ENCODE measurements at places on chromosomes 4 and X. TPM values are rescaled to one million over a fixed set of nuclear protein-coding genes. Genes with fewer than 3 reads are reported as not detected.

DNA sequence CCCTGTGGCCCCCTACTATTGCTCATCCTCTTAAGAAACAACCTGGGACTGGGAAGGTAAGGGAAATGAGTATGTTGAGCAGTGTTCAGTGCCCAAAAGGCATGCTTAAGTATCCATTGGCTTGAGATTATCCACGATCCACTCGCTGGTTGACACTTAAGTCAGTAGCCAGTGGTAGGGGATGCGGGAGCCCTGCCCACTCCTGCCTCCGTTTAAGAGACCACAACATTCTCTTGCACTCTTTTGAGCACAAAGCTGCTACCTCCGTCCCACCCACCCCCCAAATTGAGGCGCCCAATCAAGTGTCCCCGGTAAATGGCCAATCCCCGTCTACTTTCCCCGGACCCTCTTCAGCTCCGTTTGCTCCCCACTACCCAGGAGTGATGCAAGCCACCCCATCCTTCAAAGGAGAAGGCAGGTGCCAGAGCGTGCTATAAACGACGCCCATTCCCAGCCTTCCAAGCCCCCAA is 25.0 kb downstream of the UTP14A start:
- no peak for DNase-seq

GRCh38 chr4:156503119-156503518 is 468.5 kb downstream of the PDGFC start:
- no peak for DNase-seq

DNA sequence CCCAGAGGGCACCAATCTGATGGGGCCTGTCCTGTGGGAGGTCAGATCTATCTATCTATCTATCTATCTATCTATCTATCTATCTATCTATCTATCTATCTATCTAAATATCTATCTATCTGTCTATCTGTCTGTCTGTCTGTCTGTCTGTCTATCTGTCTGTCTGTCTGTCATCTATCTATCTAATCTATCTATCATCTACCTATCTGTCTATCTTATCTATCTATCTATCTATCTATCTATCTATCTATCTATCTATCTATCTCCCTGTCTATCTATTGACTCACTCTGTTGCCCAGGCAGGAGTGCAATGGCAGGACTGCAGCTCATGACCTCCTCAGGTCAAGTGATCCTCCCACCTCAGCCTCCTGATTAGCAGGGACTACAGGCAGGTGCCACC is 155.7 kb upstream of the STX18 start:
- no peak for DNase-seq

DNA sequence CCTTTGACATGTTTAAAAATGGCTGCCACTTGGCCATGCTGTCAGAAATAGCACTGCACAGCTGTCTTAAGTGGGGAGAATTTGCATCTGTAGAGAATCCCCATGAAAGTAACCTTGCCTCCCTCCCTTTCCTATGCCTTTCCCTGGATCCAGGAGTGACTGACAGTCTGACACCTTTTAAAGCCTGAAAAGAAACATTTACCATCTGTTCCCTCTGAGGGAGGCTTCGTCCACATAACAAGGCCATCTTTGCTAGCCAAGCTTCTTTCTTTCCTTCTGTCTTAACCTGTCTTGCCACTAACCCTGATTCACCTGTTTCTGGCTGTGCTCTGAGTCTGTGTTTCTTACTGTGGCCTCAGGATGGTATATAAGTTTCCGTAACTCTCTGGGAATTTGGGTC is 21.3 kb upstream of the AADAT start:
- DNase-seq = peak; percentile 53

The SPACA5 gene
- total RNA-seq = not detected

The CENPVL3 gene
- total RNA-seq = not detected

The HMGB3 gene
- total RNA-seq = 2.5 TPM

DNA sequence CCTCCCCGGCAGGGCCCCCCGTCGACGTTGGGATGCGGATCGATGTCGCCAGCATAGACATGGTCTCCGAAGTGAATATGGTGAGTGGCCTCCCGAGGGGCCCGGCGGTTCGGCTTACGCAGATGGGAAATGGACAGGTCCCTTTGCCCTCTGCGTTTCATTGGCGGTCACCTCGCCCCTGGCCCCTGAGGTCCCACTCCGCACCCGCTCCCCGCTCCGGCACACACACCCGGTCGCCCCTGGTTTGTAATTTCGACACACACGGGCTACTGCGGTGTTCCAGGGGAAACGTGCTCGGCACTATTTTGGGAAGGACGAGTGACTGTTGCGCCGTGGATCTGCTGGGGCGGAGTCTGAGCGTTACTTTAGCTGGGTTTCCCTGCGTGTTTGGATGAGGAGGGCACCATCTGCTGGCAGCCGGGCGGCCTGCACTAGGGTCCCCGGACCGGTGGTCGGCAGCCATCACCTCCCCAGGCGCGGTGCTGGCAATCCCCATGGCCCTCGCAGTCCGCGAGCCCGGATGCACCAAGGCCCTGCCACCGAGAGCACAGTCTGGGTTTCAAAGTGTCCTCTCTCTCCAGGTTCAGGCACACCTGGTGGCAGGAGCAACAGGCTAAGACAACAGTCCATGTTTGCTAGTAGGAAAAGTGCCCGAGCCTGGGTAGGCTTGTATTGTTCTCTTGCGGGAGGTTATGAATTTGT is 1.2 kb downstream of the GABRB1 start:
- no peak for DNase-seq

GRCh38 chr4:61094854-61095598 is 105.1 kb upstream of the ADGRL3 start:
- no peak for DNase-seq

The SPANXD gene
- total RNA-seq = not detected

DNA sequence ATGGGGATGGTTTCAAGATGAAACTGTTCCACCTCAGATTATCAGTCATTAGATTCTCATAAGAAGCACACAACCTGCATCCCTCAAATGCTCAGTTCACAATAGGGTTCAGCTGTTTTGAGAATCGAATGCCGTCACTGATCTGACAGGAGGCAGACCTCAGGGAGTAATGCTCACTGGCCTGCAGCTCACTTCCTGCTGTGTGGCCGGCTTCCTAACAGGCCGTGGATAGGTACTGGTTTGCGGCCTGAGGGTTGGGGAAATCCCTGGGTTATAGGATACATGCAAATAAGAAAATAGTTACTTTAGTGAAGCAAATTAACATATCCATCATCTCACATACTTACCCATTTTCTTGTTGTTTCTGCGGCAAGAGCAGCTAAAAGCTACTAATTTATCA is 160.4 kb downstream of the MAD2L1 start:
- no peak for DNase-seq

Measured in esophagus muscularis mucosa (tissue), 4 donors.